Stromal cell of bone marrow (primary cell): ENCODE measurements at places on chromosomes 16 and 17.

- DNase-seq: no peak
Measured at GRCh38 chr16:74817851-74818250, 43.2 kb upstream of the FA2H start.

DNA sequence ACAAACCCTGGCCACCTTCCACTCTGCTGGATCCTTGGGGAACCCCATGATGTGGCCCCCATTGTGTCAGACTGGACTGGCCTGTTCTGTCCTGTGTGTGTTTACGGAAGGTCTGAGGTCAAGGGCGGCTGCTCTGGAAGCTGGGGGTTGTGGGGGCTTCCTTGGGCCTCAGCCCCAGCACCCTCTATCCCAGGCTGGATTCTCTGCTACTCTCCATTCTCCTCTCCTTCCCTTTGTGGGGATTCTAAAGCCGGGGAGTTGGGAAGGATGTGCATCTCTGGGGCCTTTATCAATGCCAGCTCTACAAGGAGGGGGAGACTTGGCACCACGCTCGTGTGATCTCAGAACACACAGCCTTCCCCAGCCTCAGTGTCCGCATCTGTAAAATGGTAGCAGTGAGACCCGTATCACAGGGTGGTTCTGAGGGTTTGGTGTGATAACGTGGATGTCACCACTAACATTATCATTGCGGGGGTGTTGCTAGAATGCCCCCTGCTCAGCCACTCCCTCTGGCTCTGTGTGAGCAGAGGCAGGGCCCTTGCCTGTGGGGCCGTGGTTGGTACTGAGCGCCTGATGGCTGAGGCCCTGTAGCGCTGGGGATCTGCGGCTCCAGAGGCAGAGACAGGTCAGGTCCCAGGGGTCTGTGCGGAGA lies 18.1 kb downstream of the ADGRG1 start:
- DNase-seq: no peak

GRCh38 chr16:8924214-8924613 lies 39.5 kb downstream of the USP7 start:
- DNase-seq: no peak

DNA sequence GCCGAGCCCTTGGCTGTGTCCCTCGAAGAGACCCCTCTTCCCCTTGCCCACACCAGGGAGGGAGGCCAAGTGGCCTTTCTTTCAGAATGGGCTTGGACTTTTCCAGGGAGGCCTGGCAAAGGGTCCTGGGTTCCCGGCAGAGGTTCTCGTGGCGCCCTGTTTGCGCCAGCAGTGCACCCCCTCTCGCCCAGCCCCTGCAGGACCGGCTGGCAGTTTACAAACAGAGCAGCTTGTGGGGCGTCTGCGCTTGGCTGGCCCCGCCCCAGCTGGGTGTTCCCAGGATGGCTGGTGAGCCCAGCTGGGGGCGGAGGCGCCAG lies 137.8 kb upstream of the CIBAR2 start:
- DNase-seq: no peak

- DNase-seq: no peak
Measured at GRCh38 chr16:12578001-12578400, 225.7 kb downstream of the CPPED1 start.

DNA sequence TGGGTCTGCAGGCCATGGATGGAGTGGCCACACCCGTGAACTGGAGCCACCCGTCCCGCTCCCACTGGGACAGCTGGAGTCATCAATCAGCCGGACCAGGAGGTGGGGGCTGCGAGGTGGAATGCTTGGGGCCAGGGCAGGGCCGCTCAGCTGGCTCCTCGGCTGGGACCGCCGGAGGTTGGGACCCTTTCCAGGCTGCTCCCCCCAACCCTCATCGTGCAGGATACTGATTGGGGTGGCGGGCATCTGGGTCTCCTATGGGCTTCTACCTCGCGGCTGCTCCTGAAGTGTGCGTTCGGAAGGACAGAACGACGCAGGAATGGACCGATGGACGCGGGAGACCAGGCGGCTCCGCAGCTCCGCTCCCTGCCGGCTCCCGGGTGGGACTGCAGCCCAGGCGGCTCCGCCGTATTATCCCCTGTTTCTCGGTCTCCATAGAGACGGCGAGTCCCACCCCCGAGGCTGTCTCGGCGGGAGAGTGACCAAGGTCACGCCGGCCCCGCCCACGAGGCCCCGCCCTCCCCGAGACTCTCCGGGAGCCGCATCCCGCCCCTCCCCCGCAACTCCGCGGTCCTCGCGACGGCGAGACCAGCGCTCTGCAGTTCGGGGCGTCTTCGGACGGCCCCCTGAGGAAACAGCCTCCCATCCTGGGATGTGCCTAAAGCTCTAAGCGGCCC lies at the start of gene TPPP3:
Gene TPPP3, minus strand, starts transcription at position 388 of the 677 bp plus-strand sequence. CDS start 2,387 bp downstream, outside the sequence.
- DNase-seq: peak; percentile 55

DNA sequence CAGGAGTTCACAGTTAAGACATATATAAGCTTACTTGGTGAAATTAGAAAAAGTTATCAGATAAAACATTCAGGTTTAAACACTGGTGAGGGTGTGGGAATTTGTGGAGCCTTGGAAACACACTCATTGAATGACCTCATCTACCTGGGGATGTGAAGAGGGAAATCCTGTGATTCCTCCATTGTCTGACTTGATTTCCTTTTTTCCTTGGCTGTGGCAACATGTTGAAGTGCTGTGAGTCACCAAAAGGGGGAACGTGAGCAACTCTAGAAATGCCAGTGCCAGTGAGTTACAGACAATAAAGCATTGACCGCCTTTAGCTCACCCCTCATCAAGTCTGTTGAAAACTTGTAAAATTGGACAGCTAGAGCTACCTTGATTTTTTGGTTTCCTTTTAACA lies 1.8 kb downstream of the HMOX2 start:
- DNase-seq: no peak

DNA sequence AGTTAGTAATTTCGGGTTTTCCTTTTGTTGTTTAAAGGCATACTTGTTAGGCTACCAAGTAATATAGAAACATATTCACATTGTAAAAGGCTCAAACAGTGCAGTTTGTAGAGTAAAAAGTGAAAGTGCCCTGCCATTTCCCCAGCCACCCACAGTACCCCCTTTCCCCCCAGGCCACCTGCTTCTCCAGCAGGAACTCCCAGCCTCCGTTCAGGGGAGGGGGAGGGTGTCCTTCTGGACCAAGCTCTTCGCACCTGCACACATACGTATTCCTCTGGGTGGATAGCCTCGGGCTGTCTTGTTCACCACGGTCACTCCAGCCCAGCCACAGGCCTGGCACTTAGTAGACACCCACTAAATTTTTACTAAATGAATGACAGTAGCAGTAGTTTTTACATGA lies 144.5 kb downstream of the CLEC16A start:
- DNase-seq: no peak

GRCh38 chr16:10871157-10871991 lies 5.6 kb upstream of the CIITA start:
- DNase-seq: peak; percentile 90

GRCh38 chr16:31875112-31875803 lies 1.7 kb downstream of the ZNF267 start:
- DNase-seq: peak; percentile 60

- DNase-seq: no peak
Measured at GRCh38 chr16:74591876-74592650, 14.9 kb downstream of the GLG1 start.

DNA sequence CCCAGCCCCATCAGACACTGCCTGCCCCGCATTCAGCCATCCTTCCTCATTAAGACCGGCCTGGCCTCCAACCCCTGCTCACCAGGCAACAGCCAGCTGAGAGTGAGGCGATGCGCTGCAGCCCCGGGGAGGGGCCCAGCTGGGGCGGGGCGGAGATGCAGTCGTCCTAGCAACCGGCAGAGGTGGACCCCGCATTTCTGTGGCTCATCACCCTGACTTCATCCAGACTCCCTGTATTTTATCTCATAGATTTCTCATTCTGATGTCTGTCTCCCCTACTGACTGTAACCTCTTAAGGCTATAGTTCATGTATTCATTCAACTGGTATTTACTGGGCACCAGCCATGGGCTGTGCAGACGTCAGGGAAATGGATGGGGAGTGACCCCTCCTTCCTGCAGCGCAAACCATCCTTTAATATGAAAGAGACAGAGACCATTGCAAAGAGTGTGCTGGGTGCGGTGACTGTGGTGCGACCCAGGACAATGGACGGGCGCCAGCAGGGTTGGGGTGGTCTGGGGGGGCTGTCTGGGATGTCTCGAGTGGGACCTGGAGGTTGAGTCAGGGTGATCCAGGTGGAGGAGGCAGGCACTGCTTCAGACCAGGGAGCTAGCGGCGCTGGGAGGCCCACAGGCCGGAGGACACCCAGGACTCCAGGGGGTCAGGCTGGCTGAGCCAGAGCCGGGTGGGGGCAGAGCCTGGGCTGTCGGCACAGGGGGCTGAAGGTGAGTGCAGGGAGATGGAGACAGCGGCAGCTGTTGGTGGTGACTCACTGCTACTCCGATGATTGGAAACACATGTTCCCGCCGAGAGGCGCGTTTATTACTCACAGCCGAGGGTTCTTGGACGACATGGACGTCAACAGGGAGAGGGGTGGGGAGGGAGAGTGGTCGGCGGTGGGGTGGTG lies 10.5 kb upstream of the TIMP2 start:
- peak; percentile 96 for DNase-seq

DNA sequence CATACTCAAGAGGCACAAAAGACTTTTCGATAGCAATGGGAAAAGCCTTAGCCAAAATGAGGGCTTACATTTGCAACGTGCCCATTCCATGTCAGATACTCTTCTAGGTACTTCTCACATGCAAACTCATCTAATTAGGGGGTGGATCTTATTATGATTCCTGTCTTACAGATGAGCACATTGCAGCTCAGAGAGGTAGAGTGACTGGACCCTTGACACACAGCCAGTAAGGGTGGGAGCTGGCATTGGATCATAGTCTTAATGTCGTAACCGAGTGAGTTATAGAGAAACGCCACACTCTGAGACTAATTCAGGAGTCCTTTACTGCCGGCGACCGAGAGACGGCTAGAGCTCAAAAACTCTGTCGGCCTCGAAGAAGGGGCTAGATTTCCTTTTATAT lies 78.8 kb upstream of the GRIN2A start:
- DNase-seq: no peak

GRCh38 chr16:85888405-85889331 lies 10.3 kb upstream of the IRF8 start:
- no peak for DNase-seq

DNA sequence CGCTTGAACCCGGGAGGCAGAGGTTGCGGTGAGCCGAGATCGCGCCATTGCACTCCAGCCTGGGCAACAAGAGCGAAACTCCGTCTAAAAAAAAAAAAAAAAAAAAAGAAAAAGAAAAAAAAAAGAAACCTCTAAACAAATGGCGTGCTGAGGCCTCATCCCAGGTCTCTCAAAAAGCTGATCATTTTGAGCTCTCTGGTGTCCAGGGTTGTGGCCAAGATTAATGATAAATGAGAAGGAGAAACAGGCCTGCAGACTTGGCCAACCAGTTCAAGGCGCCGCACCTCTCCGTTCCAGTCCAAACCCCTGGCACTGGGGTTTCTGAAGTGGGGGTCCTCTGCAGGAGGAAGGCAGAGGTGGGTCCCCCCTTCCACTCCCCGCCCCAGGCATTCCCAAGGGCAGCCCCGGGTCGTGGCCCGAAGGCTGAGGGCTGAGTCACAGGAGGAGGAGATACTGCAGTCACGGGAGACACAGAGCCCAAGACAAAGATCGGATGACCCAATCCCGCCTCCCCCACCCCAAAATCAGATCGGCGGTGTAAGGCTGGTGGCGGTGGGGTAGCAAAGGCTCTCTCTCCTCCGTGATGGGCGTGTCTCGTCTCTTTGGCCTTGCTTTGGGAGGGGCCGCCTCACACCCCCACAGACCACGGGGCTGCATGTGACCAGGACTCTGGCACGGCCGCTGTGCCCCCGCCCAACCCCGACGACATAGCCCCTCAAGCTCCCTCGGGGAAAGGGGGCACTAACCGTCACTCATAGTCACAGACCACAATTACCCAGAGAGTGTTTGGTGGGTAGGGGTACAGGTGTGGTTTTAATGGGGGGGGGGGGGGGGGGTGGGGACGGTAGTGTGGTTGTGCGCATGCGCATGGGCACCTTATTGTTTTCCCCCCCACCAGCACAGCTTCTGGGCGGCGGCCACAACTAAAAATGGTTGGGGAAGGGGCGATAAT lies 1.1 kb downstream of the VAT1 start:
- DNase-seq: peak; percentile 75

GRCh38 chr16:11051430-11051829 lies 107.1 kb downstream of the CLEC16A start:
- no peak for DNase-seq

DNA sequence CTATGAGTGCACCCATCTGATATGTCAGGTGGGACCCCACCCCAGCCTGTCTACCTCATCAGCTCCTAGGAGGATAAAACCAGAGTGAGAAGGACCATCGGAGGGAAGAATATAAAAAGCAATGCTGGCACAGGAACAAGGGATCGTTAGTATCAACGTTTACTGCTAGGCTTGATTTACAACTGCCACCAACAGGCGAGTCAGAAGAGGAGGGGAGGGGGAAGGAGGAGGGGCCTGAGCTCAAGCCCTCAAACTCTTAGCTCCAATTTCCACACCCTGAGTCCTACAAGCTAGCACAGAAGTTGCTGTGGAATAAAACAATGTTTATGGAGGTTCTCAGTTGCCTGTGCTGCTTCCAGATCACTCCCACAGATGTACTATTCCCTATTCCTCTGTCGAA lies 234.5 kb downstream of the C16orf78 start:
- peak; percentile 47 for DNase-seq

DNA sequence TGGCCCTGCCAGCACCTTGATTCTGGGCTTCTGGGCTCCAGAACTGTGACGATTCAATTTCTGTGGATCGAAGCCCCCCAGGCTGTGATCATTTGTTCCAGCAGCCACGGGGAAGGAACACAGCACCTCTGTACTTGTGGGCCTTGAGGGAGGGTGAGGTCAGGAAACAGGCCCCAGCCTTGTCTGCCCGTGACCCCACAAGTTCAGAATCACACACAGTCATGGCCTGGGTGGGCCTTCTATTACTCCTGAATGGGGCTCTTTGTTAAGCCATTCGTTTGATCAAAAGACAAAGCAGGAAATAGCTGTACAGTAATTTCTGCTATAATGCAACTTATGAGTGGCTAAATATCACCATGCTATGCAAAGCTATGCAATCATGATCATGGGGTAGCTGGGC lies 10.1 kb downstream of the ST6GALNAC2 start:
- DNase-seq: no peak

GRCh38 chr17:3754458-3755334 lies 31.0 kb downstream of the HASPIN start:
- no peak for DNase-seq

DNA sequence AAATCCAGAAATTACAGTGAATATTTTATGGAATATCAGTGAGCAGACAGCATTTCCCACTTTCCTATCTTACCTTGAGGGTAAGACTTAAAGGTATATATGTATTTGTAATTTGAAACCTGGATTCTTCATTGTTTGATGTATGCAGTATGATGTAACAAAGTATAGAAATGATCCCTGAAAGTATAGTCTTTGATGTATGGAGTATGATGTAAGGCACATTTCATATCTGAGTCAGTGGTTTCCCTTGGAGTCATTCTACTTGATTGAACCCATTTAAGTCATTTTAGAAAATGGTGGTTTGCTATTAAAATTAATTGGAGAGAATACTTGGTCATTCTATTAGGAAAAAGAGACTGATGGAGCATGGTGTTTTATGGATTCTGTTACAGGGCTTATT lies 10.1 kb downstream of the AMZ2 start:
- DNase-seq: no peak

DNA sequence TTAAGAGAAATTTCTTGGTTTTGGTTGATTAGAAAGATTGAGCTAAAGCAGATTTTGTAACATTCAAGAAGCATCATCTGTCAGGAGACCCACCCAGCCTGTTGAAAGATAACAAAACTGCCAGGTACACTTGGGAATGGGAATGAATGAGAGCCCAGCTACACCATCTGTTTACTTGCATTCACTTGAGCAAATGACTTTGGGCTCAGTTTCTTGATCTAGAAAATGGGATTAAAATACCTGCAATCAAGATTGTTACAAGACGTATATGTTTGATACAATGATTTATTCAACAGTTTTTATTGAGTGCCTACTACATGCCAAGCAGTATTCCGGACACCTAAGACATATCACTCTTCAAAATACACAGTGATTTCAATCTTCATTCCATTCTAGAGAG lies 76.3 kb upstream of the HAS3 start:
- DNase-seq: no peak
